ENCODE measurements at places on chromosomes 11 and 22.

DNA sequence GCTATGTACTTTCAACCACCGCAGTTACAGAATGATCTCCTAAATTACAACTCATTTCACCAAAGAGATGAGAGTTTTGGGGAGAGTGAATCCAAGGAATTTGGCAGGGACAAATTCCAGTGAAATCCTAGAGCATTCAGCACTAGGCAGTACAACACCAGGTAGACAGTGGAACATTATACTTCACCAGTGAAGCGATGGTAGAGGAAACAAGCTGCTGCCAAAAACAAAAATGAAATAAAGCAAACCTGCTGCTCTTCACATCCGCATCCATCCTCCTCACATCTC lies 16.9 kb downstream of the SMCO4 start:
- no peak for DNase-seq

DNA sequence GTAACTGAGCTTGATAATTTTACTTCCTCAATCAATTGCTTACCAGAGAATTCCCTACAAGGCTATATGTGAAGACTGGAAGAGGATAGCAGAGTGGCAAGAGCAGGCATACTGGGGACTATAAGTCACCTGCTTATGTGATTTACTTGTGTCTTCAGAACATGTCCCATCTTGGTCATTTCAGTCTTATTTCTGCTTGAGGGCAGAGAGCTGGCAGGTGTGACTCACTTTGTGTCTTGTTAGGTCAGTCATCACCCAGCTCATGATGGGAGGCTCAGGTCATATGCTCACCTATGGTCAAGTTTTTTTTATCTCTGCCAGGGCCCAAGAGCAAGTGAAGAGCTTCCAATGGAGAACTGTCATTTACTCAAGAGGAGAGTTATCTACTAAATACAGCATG lies 6.2 kb downstream of the SRSF8 start:
- DNase-seq = no peak

DNA sequence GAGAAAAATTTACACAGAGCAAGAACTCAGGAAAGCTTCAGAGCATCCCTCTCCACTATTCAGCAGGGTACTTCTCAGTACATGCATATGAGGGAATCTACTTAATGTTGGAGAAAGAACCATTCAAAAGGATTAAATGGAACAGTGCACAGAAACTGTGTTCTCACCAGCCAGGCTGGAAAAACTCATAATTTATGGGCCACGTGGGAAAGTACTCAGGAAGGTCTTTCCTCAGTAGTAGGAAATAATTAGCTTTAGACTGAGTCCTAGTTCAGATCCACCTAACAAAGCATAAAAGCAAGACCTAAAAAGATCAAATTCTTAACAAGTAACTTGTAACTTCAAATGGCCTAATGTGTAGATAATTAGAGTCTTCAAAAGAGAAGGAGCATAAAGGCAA lies 134.0 kb downstream of the FAM76B start:
- no peak for DNase-seq

DNA sequence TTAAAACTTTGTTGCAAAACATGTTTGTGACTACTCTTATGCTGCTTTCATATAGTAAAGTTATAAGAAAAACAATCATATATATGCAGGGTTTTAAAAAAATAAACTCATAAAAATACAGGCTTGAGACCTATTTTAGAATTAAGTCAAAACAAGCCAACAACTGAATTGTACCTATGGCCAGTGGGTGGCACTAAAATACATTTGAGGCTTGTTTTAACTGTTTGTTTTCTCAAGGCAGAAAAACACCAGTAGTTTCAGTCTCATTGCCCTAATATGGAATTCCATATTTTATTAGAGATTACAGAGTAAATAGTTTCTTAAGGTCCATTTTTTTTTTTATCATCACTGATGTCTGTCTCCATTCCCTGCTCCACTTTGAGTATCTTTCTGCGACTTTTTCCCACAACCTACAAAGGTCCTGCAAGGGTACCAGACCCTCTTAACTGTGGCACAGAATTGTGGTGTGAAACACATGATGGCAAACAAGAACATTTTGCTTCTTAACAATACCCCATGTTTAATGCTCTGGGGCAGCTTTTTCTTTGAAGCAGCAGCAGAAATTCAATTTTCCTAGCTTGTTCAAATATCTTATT lies 8.5 kb upstream of the CCDC89 start:
- DNase-seq = no peak

DNA sequence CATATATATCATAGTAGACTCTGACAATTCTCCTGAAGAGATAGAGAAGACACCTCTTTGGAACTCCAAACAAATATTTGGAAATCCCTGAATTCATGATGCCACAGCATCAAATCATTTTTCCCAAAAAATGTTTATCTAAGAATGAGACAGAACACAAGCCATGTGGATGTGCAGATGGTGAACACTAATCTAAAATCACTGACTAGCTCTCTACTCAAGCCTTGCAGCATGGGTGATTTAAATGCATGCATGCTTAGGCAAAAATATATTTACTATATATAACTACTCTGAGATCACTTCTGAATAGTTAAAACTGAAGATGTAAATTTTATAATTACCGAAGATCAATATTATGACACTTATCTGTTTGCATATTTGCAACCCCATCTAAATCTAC lies 289.9 kb downstream of the GUCY1A2 start:
- no peak for DNase-seq

- peak; percentile 70 for DNase-seq
Measured at GRCh38 chr11:3058753-3059664, 1.8 kb upstream of the CARS1 start.

DNA sequence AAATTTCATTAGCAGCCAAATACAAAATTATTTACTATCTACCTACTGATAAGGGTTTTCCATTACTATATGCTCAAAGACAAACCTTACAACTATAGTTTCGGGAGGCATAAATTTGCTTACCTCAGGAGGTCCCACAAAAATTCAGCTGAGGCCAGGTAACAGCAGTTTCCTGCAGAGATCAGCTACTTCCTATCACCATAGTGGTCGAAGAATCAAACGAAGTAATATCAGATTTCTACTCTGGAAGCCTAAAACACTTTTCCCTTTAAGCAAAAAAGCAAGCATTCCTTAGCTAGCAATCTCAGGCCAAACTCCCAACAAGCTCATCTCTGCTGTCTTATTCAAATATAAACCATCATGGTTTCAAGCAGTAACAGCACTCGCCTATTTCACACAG lies 3.1 kb downstream of the NAP1L4 start:
- no peak for DNase-seq

DNA sequence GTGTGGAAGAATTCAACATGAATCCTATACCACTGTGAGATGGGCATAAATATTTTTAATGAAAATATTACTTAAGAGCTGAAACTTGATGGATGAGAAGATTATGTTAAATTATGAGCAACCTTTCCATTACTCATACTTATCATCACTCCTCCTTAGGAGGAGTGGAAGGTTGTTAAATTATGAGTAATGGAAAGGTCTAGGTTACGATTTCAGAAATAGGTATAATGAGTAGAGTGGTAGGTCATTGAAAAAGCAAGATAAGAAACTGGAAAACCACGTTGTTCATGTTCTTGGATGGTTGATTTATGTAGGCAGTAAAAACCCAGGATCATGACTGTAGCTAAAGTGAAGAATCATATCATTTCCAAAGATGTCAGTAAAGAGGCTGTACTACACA lies 973.2 kb upstream of the RAG2 start:
- no peak for DNase-seq

DNA sequence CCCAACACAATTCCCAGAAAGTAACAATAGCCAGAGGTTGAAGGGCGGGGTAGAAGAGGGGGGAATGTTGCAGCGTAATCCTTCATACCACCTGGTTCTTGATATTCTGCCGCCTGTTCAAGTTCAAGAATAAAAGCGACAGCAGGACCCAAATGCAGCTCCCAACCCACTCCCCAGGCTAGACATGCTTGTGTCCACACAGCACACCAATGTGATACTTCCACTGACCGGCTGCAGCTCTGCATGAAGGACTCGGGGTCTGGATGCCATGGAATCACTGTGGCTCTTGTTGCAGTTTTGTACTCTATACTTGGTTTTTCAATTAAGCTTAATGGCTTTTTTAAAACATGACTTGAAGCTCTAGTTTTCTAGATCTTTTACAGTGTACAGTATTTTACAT lies 6.5 kb downstream of the SRPRA start:
- DNase-seq = no peak

Measured in AG04450 (cell line).